ENCODE measurements at places on chromosomes 11 and 22. TPM values are rescaled to one million over a fixed set of nuclear protein-coding genes. Genes with fewer than 3 reads are reported as not detected.

The SLC22A6 gene
- total RNA-seq: not detected

The CFAP300 gene
- not detected for total RNA-seq

The RGL4 gene
- 0.82 TPM for total RNA-seq

DNA sequence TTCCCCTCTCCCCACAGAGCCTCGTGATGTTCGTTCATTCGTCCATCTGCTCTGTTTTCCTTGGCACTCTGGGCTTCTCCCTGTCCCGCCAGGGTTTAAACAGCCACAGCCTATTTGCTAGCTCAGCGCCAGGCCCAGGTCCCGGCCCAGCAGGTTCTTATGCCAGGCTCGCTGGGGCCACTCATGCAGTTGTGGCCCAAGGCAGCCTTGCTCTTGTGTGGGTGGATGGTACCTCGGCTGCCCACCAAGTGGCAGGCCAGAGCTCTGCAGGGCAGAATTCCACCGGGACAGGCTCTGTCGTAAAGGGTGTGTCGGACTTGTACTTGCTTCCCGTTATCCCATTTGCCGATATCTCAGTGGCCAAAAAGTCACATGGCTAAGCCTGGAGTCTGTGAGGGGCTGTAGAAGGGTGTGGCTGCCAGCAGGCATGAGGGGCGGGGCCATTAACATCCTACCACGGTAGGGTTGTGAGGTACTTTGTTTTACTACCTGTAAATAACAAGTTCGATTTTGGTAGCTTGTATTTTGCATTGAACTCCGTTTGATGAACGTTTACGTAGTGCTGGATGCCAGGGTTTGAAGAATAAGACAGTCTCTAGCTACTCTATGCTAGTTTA is 7.9 kb downstream of the FAM118A start:
- no peaks in the 10 kb centered on the region for H3K27me3 ChIP-seq
- peak overlapping the region; percentile 76 for H3K27ac ChIP-seq
- no peak overlapping the region for H3K4me3 ChIP-seq
- peaks cover 43% of the 10 kb centered on the region for H3K4me1 ChIP-seq
- no peaks in the 10 kb centered on the region for H3K36me3 ChIP-seq

Data from transverse colon (tissue), 4 donors.